ENCODE measurements at places on chromosomes 5 and 9. TPM values are rescaled to one million over a fixed set of nuclear protein-coding genes. Genes with fewer than 3 reads are reported as not detected.

GRCh38 chr5:110072651-110073050 lies 382.9 kb downstream of the MAN2A1 start:
- DNase-seq, result no peak

DNA sequence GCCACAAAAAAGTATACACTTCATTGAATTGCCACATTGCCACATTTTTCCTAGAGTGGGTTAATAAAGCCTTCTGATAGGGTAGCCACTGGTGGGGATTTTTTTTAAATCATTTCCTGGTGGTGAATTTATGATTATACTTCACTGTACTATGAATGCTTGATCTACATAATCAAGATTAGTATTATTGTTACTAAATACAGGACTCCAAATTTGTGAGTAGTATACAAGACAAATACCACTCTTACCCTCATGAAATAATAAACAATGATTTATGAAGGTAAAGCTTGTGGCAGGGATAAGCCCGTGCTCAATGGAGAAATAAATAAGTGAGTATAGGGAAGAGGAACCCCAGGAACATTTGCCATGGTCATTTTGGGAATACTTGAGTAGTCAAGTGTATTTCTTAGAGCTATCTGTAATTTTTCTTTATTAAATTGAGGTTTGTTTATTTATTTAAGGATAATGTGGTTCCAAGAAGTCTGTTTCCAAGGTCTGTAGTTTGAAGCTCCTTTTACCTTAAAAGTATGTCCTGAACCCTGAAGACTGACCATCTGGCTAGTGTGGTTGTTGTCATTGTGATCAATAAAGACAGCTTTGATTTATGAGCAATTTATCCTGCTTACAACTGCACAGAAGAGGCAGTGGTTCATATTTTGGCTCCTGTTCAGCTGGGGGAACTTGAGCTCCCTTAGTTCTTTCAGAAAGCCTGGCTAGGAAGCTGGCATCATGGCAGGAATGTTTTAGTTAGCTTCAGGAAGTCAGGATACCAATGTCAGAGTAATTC lies 118.6 kb downstream of the ZSWIM6 start:
- no peak for DNase-seq

- no peak for DNase-seq
These were observed 65.9 kb downstream of the ELL2 start for GRCh38 chr5:95895771-95896170.

The LIX1 gene
- not detected for total RNA-seq

The LTC4S gene
- 20.3 TPM for total RNA-seq

The LCN10 gene
- 10.0 TPM for total RNA-seq

DNA sequence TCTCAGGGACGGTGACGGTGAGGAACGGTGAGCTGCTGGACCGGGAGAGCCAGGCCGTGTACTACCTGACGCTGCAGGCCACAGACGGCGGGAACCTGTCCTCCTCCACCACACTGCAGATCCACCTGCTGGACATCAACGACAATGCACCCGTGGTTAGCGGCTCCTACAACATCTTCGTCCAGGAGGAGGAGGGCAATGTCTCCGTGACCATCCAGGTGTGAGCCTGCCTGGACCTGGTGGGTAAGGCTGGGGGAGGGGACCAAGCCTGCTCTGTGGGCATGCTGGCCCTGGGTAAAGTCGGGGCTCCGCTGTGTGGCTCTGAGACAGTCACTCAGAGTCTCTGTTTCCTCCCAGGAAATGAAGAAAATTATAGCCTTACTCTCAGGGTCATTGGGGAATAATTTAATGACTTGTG lies 29.3 kb downstream of the CDHR2 start:
- DNase-seq, result no peak

DNA sequence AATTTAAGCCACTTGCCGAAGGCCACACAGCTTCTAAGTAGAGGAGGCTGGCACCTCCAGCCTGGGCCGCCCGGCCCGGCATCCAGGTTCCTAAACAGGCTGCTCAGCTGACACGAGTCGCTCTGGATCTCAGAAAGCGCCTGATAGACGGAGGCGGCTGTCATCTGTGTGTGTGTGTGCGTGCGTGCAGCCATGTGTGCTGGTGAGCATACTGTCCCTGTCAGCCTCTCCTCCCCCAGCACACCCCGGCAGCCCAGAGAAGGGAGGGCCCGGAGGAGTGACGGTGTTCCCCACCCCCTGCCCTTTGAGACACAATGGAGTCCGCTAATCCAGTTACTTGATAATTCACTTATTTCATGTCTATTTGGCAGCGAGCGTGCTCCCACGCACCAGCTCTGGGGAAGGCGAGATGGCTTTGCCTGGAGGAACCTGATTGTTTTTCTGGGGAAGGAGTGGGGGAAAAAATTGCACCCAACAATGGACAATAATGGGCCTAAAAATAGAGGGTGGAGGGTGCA lies 20.0 kb downstream of the NTNG2 start:
- DNase-seq, result peak; percentile 67

DNA sequence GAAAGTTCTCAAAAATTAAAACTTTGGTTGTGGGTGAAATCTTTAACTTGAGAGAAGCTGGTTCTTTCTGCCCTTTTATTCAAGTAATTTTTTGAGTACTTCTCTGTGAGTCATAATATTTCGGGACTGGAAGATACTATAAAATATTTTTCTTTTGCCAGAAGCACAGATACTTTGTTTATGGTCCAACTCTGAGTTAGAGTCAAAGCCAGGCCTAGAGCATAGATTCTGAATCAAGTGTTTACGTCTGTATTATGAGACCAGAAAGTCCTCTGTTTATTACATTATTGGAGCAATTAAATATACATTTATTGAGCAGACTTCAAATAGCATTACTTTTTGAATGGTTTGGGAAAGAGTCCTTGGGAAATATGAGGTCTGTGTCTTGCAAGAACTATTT lies 187.9 kb downstream of the FER start:
- no peak for DNase-seq

DNA sequence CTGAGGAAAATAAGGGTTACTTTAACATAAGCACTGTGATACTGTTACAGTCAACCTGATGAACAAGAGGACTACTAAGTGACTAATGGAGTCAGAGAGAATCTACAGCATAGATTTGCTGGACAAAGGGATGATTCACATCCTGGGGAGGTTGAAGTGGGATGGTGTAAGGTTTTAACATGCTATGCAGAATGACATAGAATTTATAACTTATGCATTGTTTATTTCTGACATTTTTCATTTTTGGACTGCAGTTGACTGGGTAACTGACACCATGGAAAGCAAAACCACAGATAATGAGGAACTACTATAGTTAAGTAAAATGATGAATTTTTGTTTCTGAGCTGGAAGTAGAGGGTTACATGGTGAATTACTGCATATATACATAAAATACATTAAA lies 389.2 kb downstream of the MAT2B start:
- DNase-seq, result no peak

- no peak for DNase-seq
These were observed 13.6 kb upstream of the HAVCR1 start for GRCh38 chr5:157072508-157072907.

GRCh38 chr9:9846557-9846956 lies 766.2 kb downstream of the PTPRD start:
- DNase-seq, result no peak

GRCh38 chr9:100602342-100602801 lies 24.5 kb downstream of the CAVIN4 start:
- DNase-seq, result no peak

GRCh38 chr9:135084262-135084661 lies 3.2 kb upstream of the OLFM1 start:
- no peak for DNase-seq

- peak; percentile 74 for DNase-seq
These were observed 11.9 kb downstream of the LPCAT1 start for GRCh38 chr5:1511651-1512540.

The PTGDS gene
- 475 TPM for total RNA-seq

DNA sequence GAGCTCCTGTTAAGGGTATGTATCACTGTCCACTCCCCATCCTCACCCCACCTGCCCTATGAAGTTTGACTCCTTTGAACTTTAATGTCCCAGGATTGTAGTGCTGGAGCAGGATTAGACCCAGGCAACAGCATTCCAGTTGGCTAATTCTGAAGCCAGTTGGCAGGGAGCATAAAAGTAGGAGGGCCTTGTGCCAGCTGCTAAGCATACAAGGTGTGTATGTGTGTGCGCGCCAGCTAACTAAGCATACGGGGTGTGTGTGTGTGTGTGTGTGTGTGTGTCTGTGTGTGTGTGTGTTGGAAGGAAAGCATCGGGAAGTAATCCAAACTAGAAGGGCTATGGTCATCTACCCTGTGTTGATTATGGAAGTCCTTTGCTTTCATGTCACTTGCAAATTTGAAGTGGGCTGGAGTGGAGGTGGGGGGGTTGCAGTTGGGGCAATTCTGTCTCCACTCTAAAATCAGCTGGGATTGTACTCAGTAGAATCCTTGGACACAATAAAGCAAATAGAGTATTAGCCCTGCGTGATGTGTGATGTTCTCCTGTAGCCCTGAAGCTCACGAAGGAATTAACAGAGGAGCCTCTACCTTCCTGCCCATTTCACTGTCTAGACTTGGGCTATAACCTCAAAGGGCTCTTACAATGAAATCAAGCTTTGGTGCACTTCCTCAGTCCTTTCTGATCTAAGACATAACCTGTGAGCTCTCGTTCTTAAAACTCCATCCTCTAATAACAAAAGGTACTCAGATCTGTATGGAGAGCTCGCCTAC lies 26.9 kb downstream of the HMGCR start:
- no peak for DNase-seq

The ORM2 gene
- total RNA-seq, result not detected

The C5orf52 gene
- total RNA-seq, result not detected

- no peak for DNase-seq
These were observed 78.3 kb downstream of the PPARGC1B start for GRCh38 chr5:149808264-149808982.

- peak; percentile 87 for DNase-seq
These were observed at the start of gene ARL10 for GRCh38 chr5:176365351-176366231. Gene ARL10 (plus strand): TSS chr5:176365487. CDS start chr5:176365564, 77 bp downstream.

DNA sequence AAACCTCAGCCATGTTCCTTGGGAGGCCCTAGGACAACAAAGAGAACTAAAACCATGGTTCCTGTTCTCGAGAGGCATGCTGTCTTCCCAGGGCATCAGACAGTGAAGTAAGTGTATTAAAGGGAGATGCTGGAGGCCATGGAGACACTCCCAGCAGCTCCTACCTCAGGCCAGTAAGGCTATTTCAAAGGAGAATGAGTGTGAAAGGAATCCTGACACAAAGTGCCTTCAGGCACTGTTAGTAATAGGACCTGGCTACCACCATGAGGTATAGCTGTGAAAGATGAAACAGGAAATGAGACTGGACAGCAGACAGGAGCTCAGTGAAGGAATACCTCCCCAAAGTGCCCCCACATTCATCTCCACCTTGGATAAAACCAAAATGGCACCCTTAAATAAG lies 71.0 kb downstream of the FANCC start:
- no peak for DNase-seq

DNA sequence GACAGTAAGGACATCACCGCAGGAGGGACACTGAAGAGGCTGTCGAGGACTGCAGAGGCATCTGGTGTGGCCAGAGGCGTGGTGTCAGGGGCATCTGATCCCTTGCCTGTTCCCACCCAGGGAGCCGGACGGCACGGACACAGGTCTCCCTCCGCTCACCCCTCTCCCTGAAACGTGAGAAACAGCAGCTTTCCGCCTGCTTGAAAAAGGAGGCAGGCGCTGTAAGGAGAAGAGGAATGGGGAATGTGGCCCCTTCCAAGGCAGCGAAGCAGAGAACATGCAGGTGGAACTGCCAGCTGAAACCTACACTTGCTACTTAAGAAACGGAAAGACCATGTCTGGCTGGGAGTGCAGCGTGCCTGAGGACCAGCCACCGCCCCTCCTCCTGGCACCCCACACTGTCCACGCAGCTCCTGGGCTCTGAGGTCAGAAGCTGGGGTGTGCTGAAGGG lies 176.2 kb downstream of the GAPVD1 start:
- DNase-seq, result peak; percentile 62

The PCDHGA7 gene
- total RNA-seq, result 4.0 TPM

The CWC27 gene
- total RNA-seq, result 21.4 TPM

The SPINK4 gene
- not detected for total RNA-seq

- DNase-seq, result no peak
These were observed 432.4 kb downstream of the ACTL7B start for GRCh38 chr9:108423433-108423832.

The PCDHGA2 gene
- 3.7 TPM for total RNA-seq

DNA sequence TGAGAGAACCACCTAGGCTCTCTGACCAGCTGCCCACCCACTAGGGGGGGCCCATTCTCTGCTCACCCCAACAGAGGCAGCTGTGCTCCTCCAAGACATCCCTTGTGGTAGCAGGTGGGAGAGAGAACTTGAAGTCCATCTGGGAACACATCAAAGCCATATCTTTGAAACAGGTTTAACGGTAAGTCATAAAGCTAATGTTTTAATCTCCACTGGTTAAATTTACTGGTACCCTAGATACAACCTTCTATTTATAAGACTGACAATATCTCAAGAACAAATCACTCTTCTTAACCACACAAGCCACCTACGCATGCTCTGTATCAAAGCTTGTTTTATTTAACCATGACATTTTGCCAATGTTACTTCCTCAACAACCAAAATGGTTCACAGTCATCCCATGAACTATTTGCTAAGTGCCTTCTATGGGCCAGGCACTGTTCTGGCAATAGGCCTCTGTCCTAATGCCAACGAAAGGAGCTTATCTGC lies 20.4 kb downstream of the AUH start:
- no peak for DNase-seq

GRCh38 chr5:56814361-56814962 lies 887 bp upstream of the MAP3K1 start:
- DNase-seq, result peak; percentile 83

The SLC34A3 gene
- not detected for total RNA-seq

The ZFP2 gene
- 2.3 TPM for total RNA-seq

The SPINK6 gene
- not detected for total RNA-seq

DNA sequence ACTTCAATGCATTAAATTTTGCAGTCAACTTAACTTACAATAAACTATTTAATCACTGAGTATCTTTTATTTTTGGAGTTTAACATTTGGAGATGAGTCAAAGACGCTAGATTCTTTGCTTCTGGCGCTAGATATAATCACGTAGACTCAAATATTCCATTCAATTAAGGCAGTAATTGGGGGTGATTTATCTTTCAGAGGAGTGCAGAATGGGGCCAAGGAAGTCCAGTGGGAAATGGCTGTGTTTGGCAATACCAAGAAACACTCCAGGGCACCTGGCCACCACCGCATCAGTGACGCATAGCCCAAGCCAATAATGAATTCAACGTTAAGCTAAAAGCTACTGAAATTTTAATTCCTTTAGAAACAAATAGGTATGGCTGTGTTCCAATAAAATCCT lies 81.2 kb downstream of the PHAX start:
- DNase-seq, result peak; percentile 88

GRCh38 chr5:132354381-132355139 lies 14.9 kb upstream of the SLC22A5 start:
- DNase-seq, result no peak

DNA sequence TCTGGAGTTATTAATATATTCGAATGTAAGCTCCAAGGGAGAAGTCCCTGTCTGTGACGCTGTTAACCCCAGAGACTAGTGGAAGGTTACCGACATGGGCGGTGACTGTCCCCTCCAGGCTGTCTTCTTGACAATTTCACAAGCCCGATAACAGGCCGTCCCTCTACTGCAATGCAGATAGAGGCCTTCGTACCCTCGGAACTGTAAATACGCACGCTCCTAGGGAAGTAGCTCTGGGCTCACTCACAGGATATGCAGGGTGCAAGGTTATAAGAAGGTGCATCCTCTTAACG lies 680 bp upstream of the RFK start:
- DNase-seq, result peak; percentile 83

- no peak for DNase-seq
These were observed 913.9 kb downstream of the TLE4 start for GRCh38 chr9:80485420-80486250.

All from posterior vena cava (tissue), 2 donors.